ENCODE measurements at places on chromosomes 2 and 18.

GRCh38 chr2:68880213-68880612, 9.0 kb upstream of the BMP10 start:
- DNase-seq = no peak

GRCh38 chr2:234241656-234242458, 191.4 kb downstream of the SPP2 start:
- DNase-seq = no peak

GRCh38 chr2:20378891-20379519, 28.4 kb upstream of the PUM2 start:
- no peak for DNase-seq

DNA sequence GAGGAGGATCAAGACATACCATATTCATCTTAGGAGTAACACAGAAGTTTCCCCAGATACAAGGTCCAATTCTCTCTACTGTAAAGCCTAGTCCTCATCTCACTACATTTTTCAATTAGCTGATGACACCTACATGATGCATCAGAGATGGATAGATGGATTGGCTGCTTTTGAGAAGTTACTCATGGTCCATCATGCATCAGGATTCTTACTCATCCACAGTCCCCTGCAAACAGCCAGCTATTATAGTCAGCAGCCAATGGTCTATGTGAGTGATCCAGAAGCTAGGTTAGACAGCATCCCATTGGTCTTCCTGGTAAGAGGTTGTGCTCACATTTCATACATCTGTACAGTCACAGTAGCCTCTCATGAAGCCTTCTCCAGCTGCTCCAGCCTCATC, 154.5 kb upstream of the NRP2 start:
- DNase-seq = no peak

DNA sequence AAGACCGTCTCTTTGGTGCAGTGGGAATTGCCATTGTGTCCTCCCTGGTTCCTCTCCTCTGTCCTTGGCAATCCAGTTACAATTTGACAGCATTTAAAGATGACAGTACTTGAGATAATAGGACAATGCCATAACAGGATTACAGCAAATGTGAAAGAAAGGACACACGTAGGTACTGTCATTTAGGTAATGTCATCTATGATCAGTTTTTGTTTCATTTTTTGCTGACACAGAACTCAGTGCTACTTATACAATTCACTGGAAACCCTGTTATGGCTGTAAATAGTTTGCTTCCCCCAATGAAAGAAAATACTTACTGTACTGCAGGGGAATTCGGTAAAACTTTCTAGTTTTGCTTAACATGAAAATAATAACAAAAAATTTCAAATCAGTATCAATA, 65.2 kb downstream of the BCL11A start:
- DNase-seq = no peak

- DNase-seq = no peak
Observed at GRCh38 chr2:163364736-163365135, 371.1 kb downstream of the FIGN start.

DNA sequence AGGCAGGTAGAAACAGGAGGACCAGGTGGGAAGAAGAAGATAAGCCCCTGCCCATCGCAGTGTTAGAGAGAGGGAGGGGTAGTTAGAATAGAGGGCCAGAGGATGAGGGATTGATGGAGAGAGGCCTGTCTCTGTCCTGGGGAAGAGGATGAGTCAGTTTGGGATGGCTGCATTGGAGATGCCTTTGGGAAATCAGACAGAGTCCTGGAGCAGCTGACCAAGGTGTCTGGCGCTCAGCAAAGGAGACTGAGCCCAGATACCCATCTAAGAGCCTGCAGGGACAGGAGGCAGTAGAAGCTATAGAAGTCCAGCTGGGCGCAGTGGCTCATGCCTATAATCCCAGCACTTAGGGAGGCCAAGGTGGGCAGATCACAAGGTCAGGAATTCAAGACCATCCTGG, 177.8 kb upstream of the HAAO start:
- no peak for DNase-seq

DNA sequence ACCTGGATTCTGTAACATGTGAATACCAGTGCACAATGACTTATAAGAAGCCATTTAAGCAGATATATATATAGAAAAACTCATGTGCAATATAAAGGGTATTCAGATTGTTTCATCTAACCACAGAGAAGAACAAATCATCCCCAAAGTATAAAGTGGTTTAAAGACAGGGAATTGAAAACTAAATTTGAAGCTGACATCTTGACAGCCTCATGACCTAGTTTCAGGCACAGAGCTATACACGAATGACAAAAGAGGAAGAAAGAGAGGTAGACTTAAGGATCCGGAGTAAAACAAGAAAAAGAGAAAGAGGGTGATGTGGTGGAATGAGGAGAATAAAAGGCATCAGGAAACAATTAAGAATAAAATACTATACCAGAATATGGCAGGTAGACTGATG, 194.5 kb downstream of the EPHA4 start:
- DNase-seq = no peak

DNA sequence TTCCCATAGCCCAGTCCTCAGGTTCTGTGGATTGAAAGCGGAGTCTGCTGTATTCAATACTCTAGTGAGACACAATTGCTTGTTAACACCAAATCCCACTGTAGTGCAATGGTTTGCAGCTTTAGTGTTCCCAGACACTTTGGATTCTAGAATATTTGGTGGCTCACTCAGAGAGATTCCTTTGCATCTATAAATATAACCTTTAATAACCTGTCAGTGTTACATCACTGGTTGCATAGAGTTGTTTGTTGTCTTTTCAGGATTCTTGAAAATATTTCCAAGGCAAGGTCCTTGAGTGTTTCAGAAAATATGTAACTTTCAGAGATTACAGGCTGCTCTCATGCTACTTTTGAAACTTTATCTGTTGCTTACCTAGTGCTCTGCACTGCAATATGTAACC, 157.5 kb downstream of the ZEB2 start:
- no peak for DNase-seq

GRCh38 chr2:144459937-144460336, 60.0 kb downstream of the ZEB2 start:
- no peak for DNase-seq

GRCh38 chr2:169323841-169324240, 38.5 kb downstream of the LRP2 start:
- no peak for DNase-seq

DNA sequence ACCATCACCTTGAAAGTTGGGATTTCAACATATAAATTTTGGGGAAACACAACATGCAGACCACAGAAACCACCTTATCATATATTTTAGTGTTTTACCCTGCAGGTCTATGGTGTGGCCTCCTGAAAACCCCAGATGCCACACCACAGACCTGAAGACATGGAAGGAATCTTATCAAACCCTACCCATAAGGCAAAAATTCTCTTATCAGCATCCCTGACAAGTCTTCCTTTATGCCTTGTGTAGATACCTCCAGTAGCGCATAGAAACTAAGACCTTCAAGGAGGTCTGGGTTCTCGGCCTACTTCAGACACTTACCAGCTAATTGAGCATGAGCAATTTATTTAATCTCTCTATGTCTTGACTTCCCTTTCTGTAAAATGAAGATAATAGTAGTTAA, 59.1 kb upstream of the SLC14A2 start:
- DNase-seq = no peak

GRCh38 chr2:49487139-49487538, 332.8 kb upstream of the FSHR start:
- DNase-seq = no peak

- DNase-seq = no peak
Observed at GRCh38 chr2:135607561-135607960, 76.3 kb downstream of the R3HDM1 start.

GRCh38 chr2:74925361-74925786, 33.1 kb upstream of the POLE4 start:
- no peak for DNase-seq

DNA sequence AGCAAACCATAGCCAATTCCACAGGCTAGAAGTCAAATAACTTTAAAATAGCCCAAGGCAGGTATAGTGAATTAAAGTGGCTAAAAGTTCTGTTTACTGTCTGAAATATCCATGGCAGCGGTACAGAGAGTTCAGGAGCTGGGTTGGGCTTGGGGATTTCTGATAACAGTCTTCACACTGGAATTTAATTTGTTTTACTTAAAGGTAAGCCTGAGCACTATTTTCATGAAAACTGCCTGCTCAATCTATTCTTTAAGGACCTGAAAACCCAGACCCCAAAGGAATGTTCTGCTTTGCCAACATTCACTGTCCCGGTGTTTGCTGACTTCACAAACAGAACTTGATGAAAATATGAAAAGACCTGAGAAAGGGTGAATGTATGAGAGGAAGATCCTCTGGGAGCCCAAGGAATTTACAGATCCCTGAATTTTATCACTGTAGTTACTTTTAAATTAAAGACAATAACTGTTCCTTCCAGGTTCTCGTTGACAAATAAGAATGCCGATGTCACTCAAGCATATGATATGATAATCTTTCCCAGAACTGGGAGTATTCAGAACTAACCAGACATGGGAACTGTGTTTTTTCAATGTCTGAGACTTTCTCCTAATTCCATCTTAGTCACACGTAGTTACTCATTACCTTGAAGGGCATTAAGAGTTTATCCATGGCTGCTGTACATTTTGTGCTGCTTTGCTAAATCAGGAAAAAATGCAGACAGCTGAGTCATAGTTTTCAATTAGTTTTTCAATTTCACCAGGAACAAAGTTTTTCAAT, 28.3 kb upstream of the ITGB6 start:
- DNase-seq = no peak

GRCh38 chr2:106034325-106034724, 159.8 kb downstream of the UXS1 start:
- no peak for DNase-seq

GRCh38 chr2:147170932-147171331, 673.9 kb upstream of the ACVR2A start:
- no peak for DNase-seq

DNA sequence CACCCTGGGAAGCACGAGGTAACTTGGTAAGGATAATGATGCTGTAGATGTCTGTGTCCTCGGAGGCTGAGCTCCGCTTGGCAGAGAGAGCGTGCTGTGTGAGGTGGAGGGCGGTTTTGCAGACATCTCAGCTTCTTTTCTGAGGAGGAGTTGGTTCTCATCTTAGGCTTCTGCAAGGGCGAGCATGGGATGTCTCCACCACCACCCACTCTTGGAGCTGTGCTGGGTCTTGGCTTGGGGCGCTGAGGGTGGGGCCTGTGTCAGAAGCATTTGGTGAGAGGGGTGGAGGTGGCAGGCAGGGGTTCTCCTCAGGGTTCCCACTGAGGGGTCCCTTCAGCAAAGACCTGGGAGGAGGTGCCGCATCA, 9.2 kb downstream of the OXER1 start:
- no peak for DNase-seq

- no peak for DNase-seq
Observed at GRCh38 chr18:11482271-11482670, 127.1 kb upstream of the SLC35G4 start.

DNA sequence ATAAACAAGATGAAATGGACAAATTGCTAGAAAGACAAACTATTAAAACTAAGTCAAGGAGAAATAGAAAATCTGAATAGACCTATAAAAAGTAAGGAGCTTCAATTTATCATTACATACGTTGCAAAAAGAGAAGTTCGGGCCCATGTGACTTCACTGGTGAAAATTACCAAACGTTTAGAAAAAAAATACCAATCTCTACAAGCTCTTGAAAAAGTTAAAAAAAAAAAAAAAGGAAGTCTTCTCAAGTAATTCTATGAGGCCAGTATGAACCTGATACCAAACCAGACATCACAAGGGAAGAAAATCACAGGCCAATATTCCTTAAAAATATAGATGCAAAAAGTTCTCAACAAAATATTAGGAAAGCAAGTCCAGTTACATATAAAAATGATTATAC, 20.2 kb upstream of the ACVR2A start:
- no peak for DNase-seq

- DNase-seq = no peak
Observed at GRCh38 chr18:13185675-13186198, 32.8 kb upstream of the LDLRAD4 start.

GRCh38 chr2:39118786-39119499, 1.9 kb downstream of the SOS1 start:
- no peak for DNase-seq

- no peak for DNase-seq
Observed at GRCh38 chr18:31450409-31450808, 2.9 kb downstream of the DSG3 start.

DNA sequence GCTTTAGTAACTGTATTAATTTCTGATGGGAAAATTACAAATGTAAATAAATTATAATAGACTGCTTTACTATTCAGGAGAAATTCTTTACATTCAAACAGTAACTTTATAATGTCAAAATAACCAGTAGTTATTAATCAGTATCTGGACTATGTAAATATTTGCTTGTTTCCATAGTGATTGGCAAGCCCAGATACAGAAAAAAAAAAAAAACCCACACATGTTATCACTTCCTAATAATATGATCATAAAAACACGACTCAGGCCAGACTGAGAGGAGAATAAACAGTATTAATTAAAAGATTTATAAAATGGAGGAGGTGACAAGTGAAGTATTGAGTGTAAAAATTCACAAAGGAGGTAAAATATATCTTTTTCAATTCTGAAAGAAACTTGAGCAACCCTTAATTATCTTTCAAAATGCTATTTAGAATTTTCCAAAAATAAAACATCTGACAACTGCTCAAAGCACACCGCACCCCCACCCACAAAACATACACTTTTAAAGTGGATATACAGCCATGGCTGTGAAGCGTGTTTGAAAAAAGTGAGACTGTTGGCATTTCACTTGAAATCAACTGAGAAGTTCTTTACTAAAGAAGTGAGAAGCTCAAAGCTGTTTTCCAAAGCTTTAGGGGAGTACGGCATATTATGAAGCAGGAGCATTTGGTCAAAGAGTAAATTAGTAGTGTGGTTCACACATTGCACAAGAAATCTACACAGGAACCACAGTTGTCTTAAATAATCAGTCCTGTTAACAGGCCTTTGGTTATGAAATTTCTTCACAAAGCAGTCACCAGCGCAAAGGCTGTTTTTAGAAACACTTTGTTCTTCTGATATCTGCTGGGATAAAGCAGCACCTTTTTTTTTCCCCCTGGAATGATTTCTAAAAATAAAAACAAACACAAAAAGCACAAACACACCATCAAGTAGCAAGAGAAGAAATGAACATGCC, 475.8 kb downstream of the TXNL1 start:
- DNase-seq = no peak

- DNase-seq = no peak
Observed at GRCh38 chr2:65607662-65608305, 175.4 kb upstream of the SPRED2 start.

- no peak for DNase-seq
Observed at GRCh38 chr2:127158614-127159290, 51.8 kb upstream of the BIN1 start.

DNA sequence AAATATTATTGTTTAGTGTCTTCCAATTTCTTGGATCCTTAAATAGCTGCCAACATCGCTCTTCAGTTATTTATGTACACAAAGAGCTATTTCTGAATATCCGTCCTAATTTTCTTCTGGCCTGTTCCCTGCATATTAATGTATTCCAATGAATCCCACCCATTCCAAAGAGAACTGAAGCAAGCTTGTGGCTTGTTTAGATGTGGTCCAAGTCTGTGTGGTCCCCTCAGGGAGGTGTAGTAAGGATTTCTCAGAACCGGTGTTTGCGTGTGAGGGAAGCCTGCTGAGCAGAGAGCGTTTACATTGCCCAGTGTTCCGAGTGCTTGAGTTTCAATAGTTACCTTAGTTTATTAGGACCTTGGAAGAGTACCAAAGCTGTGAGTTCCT, 25.1 kb upstream of the IL1R1 start:
- no peak for DNase-seq

GRCh38 chr2:182655750-182656149, 60.3 kb upstream of the DNAJC10 start:
- DNase-seq = no peak

Data from stimulated activated CD4-positive, alpha-beta T cell treated with anti-CD3 and anti-CD28 coated beads, TNF-alpha, amount 100 ng/mL, for 4 hours (primary cell).